MG63 (cell line): ENCODE measurements at places on chromosomes 12 and 14. TPM values are rescaled to one million over a fixed set of nuclear protein-coding genes. Genes with fewer than 3 reads are reported as not detected.

DNA sequence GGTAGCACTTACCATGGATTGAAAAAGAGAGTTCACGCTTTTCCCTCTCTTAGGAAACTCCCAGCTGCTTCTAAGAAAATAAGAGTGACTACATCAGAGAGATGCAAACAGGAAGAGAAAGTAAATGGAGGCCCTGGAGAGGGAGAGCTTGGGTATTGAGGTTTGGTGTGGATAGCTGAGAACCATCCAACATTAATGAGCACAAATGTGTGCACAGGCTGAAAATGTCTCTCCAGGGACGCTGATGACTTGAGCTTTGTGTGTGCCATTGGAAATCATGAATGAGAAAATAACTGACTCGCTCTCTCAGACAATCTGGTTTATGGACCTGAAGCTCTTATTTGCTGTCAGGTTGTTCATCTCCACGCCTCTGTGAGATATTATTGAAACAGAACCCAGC lies 318.8 kb downstream of the NRXN3 start:
- no peak for DNase-seq

DNA sequence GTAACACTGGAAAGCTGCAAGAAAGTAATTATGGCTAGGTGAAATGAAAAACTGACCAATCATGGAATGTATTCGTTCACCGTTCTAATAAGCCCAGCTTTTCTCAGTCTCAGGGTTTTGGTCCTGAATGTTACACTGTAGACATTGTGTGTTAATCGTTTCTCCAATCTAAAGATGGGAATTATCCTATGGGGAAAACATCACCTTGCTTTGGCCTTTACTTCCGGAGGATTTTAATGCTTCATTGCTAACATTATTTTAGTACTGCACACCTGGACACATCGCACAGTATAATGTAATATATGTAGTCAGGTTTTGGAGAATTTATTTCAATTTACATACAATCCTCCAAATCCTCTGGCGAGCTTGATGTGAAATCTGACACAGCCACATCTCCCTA lies 1.2 kb upstream of the TRHDE start:
- DNase-seq = no peak

Gene MGST1
- 99.0 and 196 TPM in 2 replicates for total RNA-seq

- no peak for DNase-seq
These were observed 103.8 kb upstream of the ETV6 start for GRCh38 chr12:11545484-11546330.

GRCh38 chr14:102905116-102906108 lies 17.1 kb upstream of the AMN start:
- DNase-seq = no peak

DNA sequence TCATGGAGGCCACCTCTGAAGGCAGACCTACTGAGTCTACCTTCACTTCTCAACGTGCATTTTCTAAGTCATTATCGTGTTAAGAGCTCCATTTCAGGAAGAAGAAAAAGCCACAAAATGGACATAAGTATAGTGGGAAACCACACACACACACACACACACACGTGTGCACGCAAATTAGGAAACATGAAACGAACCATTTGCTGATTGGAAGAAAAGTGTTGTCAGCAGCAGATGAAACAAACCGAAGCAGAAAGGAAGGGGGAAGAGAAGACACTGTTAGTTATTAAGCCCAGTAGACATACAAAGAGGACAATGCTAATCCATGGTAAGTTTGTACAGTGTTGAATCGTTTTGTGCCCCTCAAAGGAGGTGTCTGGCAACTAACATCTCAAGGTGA lies 9.9 kb upstream of the VPS33A start:
- no peak for DNase-seq

DNA sequence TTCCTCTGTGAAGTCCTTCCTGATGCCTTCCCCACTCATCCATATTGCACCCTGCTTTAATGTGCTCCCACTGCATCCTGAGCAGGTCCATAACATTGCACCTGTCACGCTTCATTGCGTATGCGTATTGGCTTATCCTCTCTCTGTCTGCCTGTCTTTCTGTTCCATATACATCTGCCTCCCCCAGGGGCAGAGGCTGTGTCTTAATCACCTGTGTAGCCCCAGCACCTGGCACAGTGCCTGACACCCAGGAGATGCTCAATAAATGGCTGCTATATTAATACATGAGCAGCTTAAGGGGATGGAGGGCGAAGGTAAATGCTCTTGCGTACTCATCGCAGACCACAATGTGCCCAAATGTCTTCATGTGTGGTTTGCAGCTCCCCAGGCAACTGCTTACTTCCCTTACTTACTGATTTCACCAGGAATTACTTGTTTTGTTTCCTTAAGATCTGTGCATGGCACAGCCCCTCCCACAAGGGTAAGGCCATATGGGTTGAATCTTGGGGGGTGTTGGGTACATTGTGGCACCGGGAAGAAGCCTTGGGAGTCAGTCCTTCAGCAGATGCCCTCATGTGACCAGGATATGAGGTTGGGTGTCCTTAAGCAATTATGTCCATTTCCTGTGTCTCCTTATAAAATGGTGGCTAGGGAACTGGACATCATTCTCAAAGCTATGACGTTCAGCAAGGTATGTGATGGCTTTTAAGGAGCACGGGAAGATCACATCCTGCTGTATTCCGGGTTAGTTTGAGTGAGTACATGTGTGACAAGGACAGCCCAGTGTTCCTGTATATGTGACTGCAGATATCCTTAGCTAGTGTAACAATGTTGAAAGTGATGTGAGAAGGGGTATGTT lies 848 bp upstream of the CPNE6 start:
- no peak for DNase-seq

- no peak for DNase-seq
These were observed 108.7 kb downstream of the CALM1 start for GRCh38 chr14:90505531-90505930.

GRCh38 chr12:124609041-124609989 lies 41.9 kb upstream of the NCOR2 start:
- DNase-seq = no peak

DNA sequence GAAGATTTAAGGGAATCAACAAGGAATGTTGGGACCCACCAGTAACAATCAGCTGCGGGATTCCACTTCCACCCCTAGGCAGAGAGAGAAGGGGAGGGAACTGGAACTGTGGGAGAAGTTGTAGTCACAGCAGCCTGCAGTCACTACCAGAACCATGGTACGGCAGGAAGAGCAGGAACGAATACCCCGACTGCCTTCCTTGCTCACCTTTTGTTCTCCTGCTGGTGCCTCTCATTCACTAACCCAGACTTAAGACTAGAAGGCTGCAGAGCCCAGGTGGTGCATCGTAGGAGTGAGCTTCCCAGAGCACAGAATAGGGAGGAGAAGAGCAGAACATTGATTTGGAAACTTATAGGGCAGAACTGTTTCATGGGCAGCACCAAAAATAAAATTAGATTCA lies 154.2 kb downstream of the DYRK2 start:
- no peak for DNase-seq

DNA sequence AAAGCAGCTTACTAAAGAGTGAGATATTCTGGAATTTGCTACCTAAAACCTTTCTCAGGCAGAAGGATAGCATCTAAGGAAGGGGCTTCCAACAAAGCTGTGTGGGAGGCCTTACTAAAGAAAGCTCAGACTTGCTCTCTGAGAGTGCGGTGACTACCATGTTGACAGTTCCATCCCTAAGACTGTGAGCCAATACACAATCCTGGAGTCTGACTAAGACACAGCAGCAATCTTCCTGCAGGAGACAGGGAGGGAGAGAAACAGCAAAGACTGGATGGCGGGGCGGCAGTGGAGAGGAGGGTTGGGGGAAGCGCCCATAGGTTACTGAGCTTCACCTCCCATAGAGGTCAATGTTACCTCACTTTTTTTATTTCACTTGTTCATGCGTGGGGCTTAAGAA lies 70.9 kb downstream of the KITLG start:
- DNase-seq = no peak

DNA sequence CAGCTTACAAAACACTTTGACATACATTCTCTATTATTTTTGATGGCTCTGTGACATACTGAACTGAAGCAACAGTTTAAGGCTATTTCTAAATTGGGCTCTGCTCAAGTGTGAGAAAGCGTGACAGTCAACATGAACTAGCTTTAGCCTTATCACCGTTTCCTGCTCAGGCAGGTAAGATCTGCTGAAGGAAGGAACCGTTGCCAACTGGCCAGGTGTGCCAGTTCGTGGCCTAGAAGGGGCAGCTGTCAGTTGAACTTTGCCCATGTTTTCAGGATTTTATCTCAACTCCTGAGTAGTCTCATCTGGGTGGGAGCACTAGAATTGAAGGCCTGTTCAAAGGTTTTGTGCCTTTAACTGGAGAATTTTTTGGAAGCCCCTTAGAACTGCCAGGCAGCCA lies 79.5 kb downstream of the ETV6 start:
- DNase-seq = no peak

DNA sequence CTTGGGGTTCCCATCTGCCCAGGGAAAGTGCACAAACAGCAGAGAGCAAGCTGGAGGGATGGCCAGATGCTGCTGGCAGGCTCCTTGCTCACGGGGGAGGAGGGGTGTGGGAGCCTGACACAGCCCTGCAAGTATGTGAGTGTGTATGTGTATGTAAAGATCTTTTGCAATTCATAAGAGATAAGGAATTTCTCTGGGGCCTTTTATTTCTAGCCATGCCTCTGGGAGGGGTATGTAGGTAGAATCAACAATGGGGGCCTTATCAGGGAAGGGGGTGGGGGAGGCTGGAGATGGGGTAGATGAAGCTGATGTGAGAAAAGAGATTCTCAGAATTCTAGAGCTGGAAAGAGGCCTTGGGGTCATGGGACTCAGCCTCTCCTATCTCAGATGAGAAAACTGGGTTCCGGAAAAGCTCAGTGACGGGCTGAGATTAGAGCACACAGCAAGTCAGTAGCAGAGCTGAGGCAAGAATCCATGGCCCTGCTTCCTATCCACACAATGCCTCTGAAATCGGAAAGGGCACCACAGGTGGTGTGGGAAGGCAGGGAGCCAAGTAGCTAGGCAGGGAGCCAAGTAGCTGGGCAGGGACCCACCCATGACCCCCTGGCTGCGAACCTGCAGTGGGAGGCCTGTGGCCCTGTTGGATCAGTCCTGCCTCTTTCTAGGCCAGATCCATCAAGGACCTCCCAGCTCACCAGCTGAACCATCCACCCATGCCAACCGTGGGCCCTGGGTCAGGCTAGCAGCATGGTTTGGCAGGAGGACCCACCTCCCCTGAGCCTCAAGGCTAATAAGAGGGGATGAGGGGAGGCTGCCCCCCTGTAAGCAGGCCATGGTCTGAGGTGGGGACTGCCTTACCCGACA lies 54.7 kb downstream of the PLEKHG3 start:
- DNase-seq = peak; percentile 78

DNA sequence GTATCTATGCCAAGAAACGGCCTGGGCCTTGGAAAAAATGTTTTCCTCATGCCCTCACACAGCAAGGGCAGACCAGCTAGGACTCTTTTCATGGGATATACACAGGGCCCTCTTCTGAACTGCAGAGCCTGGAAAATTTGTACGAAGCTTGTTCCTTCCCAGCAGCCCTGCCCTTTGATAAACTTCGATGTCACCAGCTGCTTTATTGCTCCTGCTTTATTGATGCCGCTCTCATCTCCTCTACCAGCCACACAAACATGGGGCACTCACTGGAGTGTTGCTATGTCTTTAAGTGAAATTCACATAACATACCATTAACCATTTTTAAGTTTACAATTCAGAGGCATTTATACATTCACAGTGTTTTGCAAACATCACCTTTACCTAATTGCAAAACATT lies 197.9 kb downstream of the KTN1 start:
- no peak for DNase-seq

- DNase-seq = no peak
These were observed 38.9 kb upstream of the NTF3 start for GRCh38 chr12:5392961-5393360.

GRCh38 chr12:29146196-29146595 lies 2.9 kb upstream of the FAR2 start:
- DNase-seq = no peak

Gene TCL1A
- not detected in 2 replicates for total RNA-seq

DNA sequence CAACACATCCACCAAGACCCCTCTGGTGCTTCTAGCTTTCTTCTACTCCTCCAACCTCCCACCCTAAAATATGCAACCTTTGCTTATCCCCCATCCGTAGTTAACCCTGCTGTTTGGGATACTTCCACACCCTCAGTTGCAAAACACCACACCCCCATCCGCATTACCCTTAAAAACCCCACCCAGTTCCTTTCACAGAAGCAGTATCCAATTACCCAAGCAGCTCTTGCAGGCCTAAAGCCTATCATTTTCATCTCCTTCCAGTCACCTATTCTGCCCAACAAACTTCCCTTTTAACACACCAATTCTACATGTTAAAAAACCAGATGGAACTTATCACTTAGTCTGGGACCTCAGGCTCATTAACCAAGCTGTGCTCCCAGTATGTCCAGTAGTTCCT lies 88.2 kb downstream of the TMTC3 start:
- no peak for DNase-seq

Gene CMA1
- not detected in 2 replicates for total RNA-seq

Gene LUM
- 69.9 and 94.9 TPM in 2 replicates for total RNA-seq

GRCh38 chr12:51527966-51528365 lies 63.1 kb upstream of the SCN8A start:
- no peak for DNase-seq

DNA sequence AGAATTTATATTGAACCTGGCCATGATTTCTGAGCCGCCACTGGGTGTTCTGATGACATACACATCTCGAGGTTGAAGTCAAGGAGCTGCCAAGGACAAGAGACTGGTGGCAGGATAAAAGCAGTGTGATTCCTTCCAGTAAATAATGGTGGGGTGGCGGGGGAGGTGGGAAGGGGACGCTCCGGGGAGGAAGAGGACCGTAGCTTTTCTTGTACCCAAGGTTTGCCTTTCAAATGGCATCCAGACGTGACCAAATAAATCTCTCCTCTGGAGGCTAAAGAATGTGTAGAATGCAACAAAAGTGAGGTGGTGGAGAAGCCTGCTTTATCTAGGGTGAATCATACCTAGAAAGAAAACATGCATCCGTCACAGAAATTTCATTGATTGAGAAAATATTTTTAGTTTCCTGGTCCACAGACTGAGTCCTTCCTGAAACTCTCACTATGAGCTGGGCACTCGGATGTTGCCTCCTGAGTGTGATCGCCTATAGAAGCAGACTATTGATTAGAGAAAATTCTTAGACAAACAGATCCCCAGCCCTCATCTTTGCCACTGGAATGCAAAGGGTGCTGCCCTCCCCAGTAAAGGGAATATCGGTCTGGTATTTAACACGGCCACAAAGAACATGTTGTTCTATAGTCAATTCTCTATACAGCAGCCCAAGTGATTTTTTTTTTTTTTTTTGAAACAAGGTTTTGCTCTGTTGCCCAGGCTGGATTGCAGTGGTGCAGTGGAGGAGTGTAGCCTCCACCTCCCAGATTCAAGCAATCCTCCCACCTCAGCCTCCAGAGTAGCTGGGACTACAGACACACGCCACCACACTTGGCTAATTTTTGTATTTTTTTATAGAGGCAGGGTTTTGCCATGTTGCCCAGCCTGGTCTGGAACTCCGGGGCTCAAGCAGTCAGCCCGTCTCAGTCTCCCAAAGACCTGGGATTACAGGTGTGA lies 112.1 kb downstream of the DPF3 start:
- no peak for DNase-seq

Gene LIN7A
- total RNA-seq = 10.9 and 20.1 TPM in 2 replicates

Gene MIP
- total RNA-seq = not detected in 2 replicates

GRCh38 chr12:5868625-5869295 lies 76.3 kb downstream of the ANO2 start:
- DNase-seq = no peak
